Globus pallidus (tissue), 1 donor: ENCODE measurements at places on chromosomes 12 and 14.

GRCh38 chr12:57621497-57622292 is 10.5 kb downstream of the ARHGEF25 start:
- DNase-seq: peak; percentile 30

DNA sequence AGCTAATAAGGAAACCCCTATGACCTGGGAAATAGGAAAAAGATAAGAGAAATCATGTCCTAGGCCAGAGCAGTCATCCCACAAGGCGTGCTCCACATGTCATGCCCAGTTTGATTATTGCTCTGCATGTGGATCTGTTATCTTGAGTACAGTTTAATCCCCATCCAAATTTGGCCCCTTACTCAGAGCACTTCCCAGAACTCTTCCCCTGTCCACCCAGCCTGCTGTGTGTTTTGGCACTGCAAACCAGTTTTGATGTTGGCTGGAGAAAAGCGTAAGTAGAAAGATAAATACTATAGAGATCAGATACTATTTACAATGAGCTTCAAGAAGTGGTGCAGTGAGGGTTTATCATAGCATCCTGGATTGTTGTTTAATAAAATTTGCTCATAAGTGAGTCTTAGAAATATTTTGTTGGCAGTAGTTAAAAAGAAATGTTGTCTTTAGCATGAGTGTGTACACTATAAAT is 83.8 kb downstream of the PTPRB start:
- DNase-seq: no peak

GRCh38 chr12:52659395-52659794 is 7.4 kb upstream of the KRT2 start:
- DNase-seq: no peak

GRCh38 chr14:54738009-54738408 is 164.6 kb downstream of the GCH1 start:
- no peak for DNase-seq

GRCh38 chr14:100532906-100533655 is 54.1 kb downstream of the BEGAIN start:
- DNase-seq: no peak

GRCh38 chr14:86997271-86997670 is 995.7 kb downstream of the GALC start:
- no peak for DNase-seq
